Urinary bladder (tissue), 4 donors: ENCODE measurements at places on chromosomes 13 and 19.

GRCh38 chr19:54310543-54310942 is 2.4 kb downstream of the LILRA5 start:
- no peak for DNase-seq

GRCh38 chr13:53342623-53343360 is 314.2 kb downstream of the OLFM4 start:
- no peak for DNase-seq

DNA sequence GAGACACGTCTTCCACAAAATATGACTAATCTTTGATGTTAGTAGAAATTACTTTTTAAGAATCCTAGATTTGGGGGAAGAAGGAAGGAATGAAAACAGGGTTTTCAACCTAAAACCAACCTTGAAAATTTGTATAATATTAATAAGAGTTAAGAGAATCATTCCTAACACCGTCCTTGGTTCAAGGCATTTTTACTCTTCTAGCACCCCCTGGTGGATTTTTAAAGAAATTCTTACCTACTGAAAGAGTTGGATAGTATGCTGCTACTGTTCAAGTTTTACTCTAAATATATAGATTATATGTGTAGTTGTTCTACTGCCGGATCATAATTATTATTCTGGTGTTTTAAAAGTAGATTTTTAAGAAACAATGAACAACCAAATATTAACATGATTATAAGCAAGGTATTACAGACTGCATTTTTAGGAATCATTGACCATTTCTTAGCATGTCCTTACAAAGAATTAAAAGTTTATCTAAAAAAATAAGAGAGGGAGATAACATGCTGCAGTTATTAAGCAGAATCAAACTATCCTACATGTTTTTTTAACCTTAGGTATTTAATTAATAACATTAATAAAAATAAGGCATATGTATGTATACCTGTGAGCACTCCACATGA is 7.4 kb upstream of the SLITRK6 start:
- no peak for DNase-seq

GRCh38 chr13:88014527-88014926 is 343.4 kb downstream of the SLITRK5 start:
- DNase-seq: no peak

GRCh38 chr19:19540064-19540714 is 2.1 kb downstream of the CILP2 start:
- DNase-seq: no peak

DNA sequence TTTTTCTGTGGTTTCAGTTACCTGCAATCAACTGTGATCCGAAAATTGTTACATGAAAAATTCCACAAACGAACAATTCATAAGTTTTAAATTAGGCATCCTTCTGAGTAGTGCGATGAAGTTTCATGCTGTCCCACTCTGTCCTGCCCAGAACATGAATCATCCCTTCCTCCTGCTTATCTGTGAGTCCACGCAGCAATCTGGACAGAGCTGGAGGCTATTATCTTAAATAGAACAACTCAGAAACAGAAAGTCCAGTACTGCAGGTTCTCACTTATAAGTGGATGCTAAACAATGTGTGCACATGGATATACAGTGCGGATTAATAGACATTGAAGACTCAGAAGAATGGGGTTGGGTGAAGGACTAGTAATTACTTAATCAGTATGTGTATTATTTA is 583.7 kb upstream of the SPRY2 start:
- DNase-seq: no peak

DNA sequence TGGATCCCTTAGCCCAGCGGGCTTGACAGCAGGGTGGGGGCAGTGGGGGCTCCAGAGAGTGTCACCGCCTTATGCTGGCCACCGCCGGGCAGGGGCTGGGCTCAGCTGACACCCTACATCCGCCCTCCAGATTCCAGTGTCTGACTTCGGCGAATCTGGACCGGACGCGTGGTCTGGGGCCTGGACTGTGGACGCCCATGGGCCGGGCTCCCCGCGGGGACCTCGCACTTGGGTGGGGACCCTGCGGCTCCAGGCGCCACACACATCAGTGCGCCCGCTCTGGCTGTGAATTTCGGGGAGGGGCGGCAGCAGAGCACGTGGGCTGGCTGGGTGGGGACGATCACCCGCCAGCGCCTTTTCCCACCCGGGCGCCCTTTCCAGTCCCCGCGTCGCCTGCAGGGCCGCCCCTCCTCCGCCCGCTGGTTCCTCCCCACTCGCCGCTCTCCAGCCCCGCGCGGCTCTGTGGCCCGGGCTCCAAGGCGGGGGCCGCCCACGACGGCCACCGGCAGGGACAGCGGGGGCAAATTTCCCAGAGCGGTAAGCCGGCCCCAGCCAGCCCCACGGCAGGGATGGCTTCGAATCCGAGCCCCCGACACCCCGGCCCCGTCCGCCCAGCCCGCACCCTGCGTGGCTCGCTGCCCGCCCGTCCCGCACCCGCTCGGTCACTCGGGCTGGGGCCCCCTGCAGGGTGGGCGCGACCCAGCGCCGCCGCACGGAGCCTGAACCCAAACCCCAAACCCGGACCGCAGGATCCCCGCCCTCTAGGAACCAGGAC is 23.3 kb upstream of the ZNF99 start:
- DNase-seq: no peak

- no peak for DNase-seq
These were observed 5.8 kb upstream of the USE1 start for GRCh38 chr19:17209126-17210036.
